ENCODE measurements at places on chromosomes 11 and 22.

DNA sequence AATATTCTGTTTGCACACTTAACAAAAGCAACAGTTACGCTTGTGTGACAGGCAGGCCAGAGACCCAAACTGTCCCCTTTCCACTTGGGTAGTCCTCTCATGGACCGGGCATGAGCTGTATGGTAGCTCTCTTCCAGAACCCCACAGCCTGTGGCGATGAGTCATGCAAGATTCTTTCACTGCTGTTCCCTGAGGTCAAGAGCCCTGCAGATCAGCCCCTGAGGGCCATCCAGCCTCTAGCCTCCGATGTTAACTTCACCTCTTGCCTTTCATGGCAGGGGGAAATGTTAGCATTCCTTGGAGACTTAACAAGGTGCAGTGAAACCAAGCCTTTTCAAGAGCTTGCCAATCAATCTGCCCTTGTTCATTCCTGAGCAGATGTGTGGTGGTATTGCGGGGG is 63.2 kb upstream of the DEUP1 start:
- no peak for DNase-seq

- no peak for DNase-seq
These were observed 16.5 kb downstream of the RDX start for GRCh38 chr11:110279881-110280280.

- no peak for DNase-seq
These were observed 2.1 kb downstream of the EHD1 start for GRCh38 chr11:64876229-64876750.

- DNase-seq: peak; percentile 54
These were observed 179.2 kb downstream of the DBX1 start for GRCh38 chr11:19980957-19981669.

DNA sequence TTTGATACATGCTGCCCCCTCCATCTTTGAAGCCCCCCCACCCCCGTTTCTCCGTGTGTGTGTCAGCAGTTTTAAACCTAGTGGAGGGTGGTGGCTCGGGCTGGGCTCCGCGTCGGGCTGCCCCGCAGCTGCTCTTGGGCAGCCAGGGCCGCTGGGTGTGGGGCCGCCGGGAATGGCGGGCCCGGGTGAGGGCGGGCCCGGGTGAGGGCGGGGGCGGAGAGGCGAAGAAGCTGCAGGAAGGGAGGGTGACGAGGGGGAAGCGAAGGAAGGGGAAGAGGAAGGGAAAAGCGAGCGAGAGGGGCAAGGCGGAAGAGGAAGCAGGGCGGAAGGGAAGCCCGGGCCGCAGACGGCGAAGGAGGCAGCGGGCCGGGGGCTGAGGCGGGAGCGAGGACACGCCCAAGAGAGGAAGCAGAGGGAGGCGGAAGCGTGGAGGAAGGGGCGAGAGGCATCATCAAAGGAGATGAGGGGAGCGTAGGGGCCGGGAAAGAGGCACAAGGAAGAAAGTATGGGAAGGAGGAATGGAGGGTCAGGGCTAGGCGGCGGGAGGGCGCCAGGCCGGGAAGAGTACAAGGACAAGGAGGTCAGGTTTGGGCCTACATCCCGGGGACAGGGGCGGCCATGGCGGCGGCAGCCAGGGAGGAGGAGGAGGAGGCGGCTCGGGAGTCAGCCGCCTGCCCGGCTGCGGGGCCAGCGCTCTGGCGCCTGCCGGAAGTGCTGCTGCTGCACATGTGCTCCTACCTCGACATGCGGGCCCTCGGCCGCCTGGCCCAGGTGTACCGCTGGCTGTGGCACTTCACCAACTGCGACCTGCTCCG is 82.4 kb downstream of the BCR start:
- DNase-seq: no peak

Data from ureter (tissue), 1 donor.